Activated T-helper 1 cell treated with anti-CD3 and anti-CD28 coated beads, Interleukin-2, amount 50 U/mL, for 16 hours (primary cell): ENCODE measurements at places on chromosomes 7 and 10.

DNA sequence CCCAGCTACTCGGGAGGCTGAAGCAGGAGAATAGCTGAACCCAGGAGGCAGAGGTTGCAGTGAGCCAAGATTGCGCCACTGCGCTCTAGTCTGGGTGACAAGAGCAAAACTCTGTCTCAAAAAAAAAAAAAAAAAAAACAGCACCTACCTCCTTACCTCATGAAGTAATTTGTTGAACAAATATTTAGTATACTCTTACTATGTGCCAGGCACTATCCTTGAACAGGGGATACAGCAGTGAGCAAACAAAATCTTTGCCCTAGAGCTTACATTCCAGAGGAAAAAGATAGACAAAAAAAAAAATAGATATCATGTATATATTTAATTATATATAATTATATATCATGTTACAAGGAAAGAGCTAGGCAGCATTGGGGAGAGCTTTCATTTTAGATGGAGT is 36.4 kb upstream of the HERPUD2 start:
- no peak for DNase-seq

GRCh38 chr7:11175887-11176286 is 202.2 kb downstream of the PHF14 start:
- no peak for DNase-seq

DNA sequence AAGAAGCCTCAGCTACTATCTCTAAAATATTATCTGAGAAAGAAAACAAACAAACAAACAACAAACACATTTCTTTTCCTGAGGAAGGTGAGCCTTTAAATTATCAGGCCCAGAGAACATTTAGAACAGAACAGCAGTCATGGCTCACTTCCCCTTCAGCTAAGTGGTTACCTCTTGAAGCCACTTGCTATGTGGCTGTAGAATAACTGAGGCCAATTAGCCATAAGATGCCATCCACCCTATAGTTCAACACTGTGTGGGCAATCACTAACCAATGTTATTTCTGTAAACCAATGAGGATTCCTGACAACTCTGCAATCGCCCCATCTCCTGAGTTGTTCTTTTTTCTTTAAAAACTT is 3.7 kb upstream of the UPP1 start:
- DNase-seq = no peak

GRCh38 chr10:28986117-28986792 is 302.6 kb upstream of the LYZL1 start:
- DNase-seq = no peak

DNA sequence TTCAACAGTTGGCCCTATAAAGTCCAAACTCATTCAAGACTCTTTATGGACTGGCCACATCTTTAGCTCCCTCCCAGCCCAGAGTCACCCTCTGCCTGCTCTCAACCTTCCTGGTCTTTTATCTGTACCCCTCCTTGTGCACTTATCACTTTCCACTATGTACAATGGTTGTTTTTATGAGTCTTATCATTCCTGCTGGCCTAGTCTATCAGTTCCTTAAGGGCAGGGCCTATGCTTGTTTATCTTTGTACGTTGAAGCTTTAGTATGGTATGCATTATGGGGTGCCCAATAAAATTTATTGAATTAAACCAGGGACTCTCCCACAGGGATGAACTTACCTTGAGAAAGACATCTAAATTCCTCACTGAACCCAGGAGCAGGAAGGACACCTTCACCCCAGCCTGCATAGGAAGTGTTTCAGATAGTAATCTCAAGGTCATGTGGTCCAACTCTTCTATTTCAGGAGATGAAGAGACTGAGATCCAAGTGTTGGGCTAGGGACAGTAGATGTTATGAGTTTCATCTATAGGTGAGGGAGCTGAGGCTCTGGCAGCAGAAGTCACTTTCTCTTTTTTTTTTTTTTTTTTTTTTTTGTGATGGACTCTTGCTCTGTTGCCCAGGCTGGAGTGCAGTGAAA is 13.3 kb upstream of the PDCD4 start:
- DNase-seq = no peak

DNA sequence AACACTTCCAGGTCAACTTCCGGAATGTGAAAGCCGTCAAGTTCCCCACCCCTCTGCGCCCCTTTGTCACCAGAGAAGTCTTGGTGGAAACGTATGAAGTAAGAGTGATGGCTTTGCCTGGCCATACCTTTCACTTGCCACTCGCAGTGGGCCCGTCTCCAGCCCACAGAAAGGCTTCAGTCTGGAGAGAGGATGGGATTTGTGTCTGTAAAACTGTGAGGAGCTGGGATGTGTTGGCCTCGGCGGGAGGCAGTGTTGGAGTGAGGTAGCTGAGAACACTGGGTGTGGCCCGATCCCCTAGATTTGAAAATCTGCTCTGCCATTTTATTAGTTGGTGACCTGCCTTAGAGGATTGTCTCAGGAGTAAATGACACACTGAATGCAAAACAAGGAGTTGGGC is 6.4 kb downstream of the ADCK2 start:
- no peak for DNase-seq

- no peak for DNase-seq
Observed at GRCh38 chr10:99276848-99277486, 41.3 kb upstream of the HPSE2 start.

- DNase-seq = no peak
Observed at GRCh38 chr7:30148951-30149459, 14.2 kb downstream of the MTURN start.

GRCh38 chr10:118107040-118107439 is 60.3 kb upstream of the RAB11FIP2 start:
- no peak for DNase-seq

- DNase-seq = no peak
Observed at GRCh38 chr10:119284679-119285096, 77.3 kb downstream of the GRK5 start.

- DNase-seq = no peak
Observed at GRCh38 chr7:135499818-135500217, 10.1 kb downstream of the CNOT4 start.

GRCh38 chr10:131882151-131882550 is 18.7 kb upstream of the PPP2R2D start:
- no peak for DNase-seq

DNA sequence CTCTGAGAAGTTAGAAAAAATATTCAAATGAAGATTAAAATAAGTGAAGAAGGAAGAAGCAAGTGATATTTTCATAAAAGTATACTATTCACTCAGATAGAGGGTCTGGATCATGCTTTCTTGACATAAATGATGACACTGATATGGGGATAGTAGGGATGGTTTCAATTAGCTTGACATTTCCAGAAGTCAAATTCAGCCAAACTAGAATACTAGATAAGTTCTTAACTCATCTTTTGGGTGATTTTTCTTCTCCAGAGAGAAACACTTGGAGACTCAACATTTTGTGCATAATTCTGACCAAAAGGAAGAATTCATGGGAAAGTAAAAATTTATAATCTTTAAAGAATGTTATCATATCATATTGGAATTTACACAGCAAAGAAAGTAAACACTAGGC is 152.0 kb upstream of the LRGUK start:
- DNase-seq = no peak

DNA sequence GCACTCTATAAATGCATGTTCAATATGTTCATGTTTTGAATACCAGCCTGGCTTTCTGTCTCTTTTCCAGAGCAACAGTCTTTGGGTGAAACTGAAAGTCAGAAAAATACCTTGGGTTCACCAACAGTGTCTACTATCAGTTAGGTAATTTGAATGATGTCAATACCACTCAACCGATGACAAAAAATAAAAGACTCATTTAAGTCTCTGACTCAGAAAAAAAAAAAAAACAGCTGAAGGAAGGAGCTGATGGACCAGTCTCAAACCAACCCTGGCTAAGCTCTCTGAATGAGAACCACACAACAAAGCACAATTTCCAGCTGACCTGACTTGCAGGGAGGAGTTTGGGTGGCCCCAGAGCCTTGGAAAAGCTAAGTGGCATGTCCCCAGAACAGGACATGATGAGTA is 42.5 kb downstream of the ABLIM1 start:
- DNase-seq = no peak

DNA sequence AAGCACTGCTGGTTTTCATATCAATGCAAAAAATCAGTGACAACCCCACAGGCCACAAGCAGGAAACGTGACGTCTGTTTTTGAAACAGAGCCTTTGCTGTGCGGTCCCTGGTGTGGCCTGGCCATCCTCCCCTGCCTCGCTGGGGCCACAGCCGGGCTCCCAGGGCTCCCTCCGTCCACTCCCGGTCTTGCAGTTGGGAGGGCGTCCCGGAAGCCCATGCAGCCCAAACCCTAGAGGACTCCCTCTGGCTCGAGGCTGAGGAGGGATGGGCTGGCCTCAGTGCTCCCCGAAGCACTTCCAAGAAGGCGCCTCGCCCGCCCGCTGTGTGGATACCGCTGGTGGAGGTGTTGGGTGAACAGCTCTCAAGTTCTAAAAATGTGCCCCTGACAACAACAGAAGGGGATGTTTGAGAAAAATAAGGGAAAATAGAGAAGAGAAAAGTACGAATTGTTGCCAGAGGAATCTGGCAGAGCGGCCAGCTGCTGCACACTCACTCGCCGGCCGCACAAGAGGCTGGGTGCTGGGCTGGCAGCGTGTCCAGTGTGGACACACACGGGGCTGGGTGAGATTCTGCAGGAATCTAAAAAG is 73.5 kb downstream of the ZRANB1 start:
- DNase-seq = no peak

GRCh38 chr10:18472977-18473376 is 178.4 kb downstream of the NSUN6 start:
- no peak for DNase-seq

DNA sequence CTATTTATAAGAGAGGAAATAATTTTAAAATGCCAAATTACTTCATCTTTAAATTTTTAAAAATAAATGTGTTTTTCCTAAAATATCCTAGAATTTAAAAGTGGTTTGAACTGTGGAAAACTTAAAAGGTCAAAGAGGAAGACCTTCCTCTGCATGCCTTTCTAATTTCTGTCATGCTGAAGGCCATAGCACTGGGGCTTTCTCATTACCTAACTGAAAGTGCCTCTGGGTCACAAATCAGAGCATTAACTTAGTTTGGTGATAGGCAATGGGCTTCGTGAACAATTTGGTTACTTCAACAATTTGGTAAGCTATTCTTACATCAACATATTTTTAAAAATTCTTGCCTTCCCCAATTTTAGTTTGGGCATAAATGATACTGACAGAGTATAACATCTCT is 100.2 kb upstream of the SAMD8 start:
- DNase-seq = no peak

GRCh38 chr10:1472178-1472958 is 265.0 kb downstream of the ADARB2 start:
- no peak for DNase-seq

DNA sequence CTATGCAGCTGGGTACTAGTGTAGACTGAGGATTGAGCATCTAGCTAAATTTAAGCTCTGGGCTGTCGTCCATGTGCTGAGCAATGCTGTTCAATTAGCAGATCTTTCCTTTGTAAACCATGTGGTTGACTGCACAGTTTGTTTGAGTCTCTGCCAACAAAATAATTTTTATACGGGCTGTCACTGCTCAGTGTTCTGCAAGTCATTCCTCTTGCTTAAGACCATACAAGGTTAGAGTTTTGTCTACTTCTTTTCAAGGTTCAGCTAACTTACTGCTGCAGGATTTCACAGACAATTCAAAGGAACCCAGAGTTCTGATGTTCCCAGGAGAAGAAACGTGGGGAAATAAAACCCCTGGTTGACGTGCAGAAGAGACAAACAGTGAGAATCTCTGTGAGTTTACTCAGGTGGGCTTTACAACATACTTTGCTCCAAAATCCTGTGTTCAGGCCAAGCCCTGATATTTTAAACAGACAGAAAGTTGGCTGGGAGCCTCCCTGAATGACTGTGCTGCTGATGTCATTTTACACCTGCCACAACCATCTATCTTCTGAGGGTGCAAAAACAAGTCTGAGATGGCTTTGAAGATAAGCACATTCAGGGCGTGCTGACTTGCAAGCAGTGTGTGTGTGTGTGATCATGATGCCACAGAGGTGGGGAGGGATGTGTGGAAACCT is 177.1 kb upstream of the SVIL start:
- DNase-seq = no peak

GRCh38 chr7:117979954-117980497 is 106.8 kb upstream of the CTTNBP2 start:
- no peak for DNase-seq

DNA sequence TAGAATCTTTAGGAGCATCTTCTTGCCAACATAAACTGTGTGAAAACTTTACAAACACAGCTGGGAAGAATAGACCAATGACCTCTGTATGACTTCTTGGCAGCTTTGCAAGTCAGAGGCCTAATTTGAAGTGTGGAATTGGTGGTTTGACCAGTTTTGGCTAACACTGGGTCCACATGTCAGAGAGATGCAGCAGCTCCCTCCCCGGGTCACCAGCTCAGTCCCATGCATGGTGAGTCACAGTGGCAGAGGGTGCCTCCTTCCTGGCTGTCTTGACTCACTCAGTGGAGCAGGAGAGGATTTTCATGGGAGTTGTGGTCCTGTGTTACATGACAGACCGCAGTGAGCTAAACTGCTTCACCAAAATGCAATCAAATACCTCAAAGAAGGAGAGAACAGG is 8.2 kb upstream of the STARD3NL start:
- no peak for DNase-seq

- no peak for DNase-seq
Observed at GRCh38 chr7:13933091-13933490, 56.4 kb downstream of the ETV1 start.

DNA sequence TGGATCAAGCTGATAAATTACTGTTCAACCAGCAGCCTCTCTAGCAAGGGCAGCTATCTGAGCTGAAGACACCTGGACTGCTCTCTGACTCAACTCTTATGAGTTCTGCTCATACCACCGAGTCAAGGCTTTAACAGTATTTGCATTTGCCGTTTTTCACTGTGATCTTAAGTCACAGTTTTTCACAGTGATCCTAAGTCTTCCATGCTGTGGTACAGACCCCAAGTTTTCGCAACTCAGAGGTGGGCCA is 31.3 kb downstream of the PIP4K2A start:
- no peak for DNase-seq

GRCh38 chr7:113968713-113969112 is 49.9 kb upstream of the PPP1R3A start:
- no peak for DNase-seq

- no peak for DNase-seq
Observed at GRCh38 chr7:156638443-156639077, 2.0 kb upstream of the RNF32 start.

- no peak for DNase-seq
Observed at GRCh38 chr10:44818701-44819127, 92.4 kb upstream of the TMEM72 start.

- DNase-seq = no peak
Observed at GRCh38 chr10:31383810-31384588, 65.0 kb downstream of the ZEB1 start.

- no peak for DNase-seq
Observed at GRCh38 chr10:79023240-79024162, 45.3 kb upstream of the ZMIZ1 start.

DNA sequence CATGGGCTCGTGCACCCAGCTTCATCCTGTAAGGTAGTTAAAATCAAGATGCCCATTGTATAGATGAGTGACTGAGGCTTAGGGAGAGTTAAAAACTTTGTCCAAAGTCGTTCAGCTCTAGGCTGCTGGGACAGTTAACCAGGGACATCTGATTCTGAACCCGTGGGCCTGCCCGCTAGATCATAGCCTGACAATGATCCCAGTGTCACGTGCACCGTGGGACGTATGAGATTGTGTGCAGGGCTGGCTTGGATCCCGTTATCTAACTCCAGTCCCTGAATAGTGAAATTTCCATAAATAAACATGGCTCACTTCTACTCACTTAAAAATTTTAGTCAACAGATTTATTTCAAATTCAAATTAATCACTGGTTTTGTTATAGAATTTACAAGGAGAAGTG is 24.9 kb downstream of the C10orf120 start:
- no peak for DNase-seq

GRCh38 chr10:73183667-73184281 is 15.9 kb downstream of the FAM149B1 start:
- DNase-seq = no peak

GRCh38 chr10:1182280-1183032 is 126.3 kb downstream of the WDR37 start:
- DNase-seq = no peak
